ENCODE measurements at places on chromosomes 4 and X. TPM values are rescaled to one million over a fixed set of nuclear protein-coding genes. Genes with fewer than 3 reads are reported as not detected.
A peak's percentile ranks its signal among the peaks of the same experiment; 100 is the strongest.

DNA sequence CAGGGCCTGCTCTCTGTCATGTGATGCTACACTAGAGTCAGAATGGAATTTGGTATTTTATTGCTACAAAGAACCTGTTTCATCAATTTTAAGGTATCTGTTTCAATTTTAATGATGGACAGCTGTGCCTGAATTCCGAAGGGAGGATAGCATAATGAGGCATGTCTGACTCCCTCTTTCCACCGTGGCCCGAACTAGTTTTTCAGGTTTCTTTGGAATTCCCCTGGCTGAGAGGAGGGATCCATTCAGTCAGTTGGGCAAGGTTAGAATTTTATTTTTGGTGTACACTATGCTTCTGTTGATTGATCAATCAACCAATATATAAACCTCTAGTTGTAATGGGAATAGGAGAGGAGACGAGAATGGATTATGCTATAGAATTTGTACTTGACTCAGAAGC, 761.8 kb downstream of the FAM133A start:
- no peak for DNase-seq

DNA sequence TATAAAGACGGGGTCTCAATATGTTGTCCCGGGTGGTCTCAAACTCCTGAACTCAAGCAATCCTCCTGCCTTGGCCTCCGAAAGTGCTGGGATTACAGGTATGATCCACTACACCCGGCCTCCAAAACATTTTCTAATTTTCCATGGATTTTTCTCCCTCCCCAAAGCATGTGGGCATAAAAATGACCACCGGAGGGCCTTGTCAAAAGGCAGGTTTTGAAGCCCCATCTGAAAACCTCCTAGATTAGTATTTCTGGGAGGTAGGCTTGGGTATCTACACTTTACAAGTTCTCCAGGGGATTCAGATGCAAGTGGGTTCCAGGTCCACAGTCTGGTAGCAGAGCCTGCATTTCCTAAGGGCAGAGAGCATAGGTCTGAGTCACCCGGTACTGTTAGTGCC, 1.4 kb upstream of the GPR173 start:
- no peak for DNase-seq

Gene SLC2A9
- not detected for total RNA-seq

DNA sequence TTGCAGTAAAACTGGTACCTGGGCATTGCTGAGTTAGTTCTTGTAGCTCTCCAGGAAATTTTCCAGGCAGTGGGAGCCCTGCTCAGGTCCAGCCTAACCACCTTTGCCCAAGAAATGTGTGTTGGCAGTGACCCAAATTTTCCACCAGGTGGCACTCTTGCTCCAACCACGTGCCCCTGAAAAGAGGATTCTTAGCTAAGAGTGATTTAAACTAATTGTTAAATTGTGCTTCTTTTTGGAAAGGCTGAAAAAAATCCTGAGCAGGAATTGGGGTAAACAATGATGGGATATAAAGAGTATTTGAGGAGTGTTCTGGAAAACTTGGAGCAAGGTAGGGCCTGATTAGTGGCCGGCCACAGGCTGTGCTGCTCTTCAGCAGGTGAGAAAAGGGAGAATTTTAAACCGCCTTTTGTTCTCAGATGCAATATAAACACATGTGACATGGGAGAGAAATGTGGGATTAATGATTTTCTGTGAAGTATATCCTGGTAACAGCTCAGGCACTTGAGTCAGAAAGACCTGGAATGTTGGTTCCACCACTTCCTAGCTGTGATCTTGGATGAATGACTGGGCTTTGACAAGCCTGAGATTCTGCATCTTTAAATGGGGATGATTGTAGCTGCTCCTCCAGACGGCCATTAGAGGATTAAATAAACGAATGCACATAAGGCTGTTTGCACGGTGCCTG, 219.6 kb downstream of the PTTG2 start:
- peak; percentile 67 for DNase-seq

DNA sequence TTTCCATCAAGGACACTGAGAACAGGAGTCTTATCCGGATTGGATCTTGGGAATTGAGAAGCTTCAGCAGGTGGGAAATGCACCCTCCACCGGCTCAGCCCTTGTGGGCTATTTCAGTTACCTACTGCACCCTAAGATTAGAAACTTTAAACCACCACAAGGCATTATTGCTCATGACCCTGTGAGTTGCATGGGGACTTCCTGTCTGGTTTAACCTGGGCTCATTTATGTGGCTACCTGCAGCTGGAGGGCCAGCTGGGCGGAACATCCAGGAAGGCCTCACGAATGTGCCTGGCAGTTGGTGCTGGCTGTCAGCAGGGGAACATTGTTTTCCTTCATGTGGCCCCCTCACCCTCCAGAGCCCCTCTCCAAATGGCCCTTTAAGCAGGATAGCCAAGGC, 164.1 kb downstream of the DEFB131A start:
- no peak for DNase-seq

DNA sequence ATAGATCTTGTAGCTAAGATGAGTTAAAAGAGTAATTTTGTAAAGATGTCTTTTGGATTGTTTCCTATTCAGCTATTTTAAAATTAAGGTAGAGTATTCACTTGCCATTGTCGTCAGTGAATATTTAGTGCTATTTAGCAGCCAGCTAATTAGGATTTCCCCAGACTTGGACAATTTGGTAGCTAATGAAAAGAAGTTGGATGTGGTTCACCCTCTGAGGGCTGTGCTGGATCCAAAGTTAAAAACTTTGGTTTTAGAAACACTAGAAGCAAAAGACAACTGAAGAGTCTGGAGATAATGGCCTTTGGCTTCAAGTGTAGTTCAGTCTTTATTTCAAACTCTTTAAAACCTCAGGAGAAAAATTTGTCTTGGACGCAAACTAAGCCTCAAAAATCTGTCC, 41.3 kb downstream of the ATG4A start:
- no peak for DNase-seq

- DNase-seq, result peak; percentile 78
Measured at GRCh38 chr4:61468024-61468720, 268.0 kb downstream of the ADGRL3 start.

- no peak for DNase-seq
Measured at GRCh38 chrX:139201924-139202323, 328.6 kb upstream of the F9 start.

DNA sequence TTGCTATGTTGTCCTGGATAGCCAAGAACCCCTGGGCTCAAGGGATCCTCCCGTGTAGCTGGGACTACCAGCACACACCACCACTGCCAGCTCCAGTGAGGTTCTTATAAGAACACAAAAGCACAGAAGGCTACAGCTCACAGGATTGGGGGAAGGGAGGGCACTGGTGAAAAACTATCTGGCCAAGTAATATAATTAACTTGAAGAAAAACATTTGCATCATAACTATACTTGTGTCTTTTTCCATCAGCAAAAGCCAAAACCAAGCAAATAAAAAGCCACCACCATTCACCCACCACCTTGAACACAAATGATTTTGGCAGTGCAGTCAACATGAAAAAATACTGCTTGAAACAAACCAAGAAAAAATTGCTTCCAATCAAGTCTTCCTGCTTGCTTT, 188.2 kb downstream of the MAML3 start:
- no peak for DNase-seq

Gene FRMD7
- not detected for total RNA-seq

Gene MAGED4B
- total RNA-seq, result not detected

Gene SHROOM4
- not detected for total RNA-seq

GRCh38 chr4:85659610-85660218, 184.8 kb downstream of the ARHGAP24 start:
- DNase-seq, result no peak

GRCh38 chrX:11533199-11533651, 132.5 kb downstream of the ARHGAP6 start:
- DNase-seq, result peak; percentile 81

GRCh38 chr4:79015411-79015810, 76.2 kb upstream of the PAQR3 start:
- no peak for DNase-seq

Gene MXRA5
- 1.1 TPM for total RNA-seq

GRCh38 chrX:63404332-63404731, 53.2 kb upstream of the SPIN4 start:
- DNase-seq, result no peak

- DNase-seq, result no peak
Measured at GRCh38 chr4:172153719-172154118, 340.5 kb downstream of the GALNTL6 start.

- DNase-seq, result no peak
Measured at GRCh38 chrX:153537526-153538295, 20.3 kb downstream of the ATP2B3 start.

DNA sequence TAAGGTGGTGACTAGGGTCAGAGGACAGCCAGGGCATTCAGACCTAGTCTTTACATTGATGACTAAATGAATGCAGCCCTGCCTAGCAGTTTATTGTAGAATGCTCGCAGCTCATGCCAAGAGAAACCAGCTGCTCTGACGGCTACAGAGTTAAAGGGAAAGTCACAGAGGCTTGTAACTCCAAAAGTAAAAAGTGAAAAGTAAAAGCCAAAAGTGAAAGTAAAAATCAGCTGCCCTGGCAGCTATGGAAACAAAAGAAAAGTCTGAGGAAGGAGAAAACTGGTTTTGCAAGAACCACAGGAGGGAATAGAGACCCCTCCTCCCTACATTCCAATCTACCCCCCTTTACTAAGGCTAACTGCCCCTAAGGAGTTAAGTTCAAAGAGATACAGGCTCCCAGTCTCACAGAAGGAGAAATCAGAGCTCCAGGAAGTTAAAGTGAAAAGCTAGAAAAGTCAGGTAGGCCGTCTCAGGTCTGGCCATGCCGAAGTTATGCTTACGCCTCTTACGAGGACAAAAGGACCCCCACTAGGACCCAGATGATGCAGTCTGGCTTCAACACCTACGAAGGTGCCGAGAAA, 6.0 kb downstream of the GAGE10 start:
- peak; percentile 1 for DNase-seq

Gene SSX4B
- total RNA-seq, result not detected

DNA sequence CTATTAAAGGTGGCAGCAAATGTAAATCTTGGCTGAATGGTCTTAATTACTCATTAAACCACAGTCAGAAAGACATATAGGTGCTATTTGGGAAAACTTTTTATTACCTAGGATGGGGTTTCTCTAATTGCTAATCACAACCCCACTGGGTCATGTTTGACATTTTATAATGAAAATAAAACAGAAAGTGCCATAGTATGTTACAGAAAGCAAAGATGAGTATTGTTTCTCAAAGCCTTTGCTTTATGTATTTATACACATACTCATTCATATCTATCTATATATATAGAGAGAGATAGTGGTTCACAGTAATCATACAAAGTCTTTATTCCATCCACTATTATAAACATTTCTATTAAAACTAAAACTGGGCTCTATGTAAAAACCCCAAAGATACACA, 18.2 kb downstream of the TMEM184C start:
- no peak for DNase-seq

DNA sequence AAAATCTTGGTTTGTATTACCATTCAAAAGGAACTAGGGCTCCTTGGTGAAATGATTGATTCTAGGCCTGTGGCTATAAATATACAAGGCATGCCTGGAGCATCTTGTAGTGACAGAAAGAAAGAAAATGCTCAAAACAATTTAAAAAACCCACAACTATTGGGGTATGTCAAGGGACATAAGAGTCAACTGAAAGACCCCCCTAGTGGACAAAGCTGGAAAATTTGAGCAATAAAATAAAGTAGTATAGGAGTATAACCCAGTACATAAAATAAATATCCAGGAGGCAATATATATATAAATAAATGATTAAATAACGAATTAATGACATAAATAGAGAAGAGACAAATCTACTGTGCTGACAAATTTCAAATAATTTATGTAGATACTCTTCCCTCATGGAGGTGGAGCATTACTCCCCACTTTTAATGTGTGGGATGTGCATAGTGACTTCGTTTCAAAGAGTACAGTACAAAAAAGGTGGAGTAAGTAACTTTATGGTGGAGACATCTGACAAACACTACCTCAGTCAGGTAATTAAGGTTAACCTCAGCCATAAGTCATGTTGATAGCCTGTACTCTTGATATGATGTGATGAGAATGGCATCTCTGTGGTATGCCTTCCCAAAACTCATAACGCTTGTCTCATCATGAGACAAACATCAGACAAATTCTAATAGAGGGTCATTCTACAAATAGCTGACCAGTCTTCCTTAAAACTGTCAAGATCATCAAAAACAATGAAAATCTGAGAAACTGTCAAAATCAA, 185.0 kb upstream of the GLRA2 start:
- DNase-seq, result no peak

DNA sequence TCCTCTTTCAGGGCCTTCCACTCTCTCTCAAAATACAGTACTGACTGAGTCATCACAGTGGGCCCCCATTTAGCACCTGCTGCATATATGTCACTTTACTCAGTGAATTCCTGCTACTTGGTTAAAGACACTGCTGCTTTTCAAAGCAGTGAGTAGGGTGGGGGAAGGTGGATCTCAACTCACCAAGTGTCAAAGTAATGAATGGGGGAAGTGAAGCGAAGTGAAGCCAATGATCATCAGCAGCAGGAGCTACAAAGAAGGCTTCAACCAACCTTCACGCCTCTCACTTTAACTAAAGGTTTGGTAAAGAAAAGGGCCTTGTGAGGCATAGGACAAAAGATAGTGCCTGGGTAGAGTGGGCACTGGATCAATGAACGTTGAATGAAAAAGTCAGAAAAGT, 424.1 kb downstream of the SMARCA1 start:
- no peak for DNase-seq

DNA sequence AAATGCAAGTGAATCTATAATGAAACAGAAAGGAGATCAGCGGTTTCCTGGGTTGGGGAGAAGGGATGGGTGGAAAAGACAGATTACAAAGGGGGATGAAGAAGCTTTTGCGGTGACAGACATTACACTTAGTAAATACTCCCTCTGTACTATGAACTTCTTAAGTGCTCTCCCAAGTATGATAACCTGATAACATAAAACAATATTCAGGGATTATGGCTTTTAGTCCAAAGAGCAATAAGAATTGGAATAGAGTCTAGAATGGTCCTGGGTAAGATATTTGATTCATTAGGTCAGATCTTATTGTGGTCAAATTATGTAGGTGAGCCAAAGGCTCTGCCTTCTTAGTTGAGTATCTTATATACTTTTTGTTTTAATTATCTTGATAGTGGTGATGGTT, 9.2 kb downstream of the LRRC66 start:
- peak; percentile 2 for DNase-seq

DNA sequence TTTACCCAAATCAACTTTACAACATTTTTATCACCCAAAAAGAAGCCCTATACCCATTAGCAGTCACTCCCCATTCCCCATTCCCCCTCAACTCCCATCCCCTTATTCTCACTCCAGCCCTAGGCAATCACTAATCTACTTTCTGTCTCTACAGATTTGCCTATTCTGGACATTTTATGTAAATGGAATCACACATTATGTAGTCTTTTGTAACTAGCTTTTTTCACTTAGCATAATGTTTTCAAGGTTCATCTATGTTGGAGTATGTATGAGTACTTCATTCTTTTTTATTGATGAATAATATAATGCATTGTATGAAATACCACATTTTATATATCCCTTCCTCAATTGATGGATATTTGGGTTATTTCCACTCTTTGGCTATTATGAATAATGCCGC, 36.1 kb upstream of the HERC5 start:
- no peak for DNase-seq

Gene SYN1
- total RNA-seq, result not detected

Data from A172 (cell line).